ENCODE measurements at places on chromosomes 7 and 10. TPM values are rescaled to one million over a fixed set of nuclear protein-coding genes. Genes with fewer than 3 reads are reported as not detected.

GRCh38 chr10:92239600-92240288 lies 51.1 kb downstream of the CPEB3 start:
- no peaks in the 10 kb centered on the region for H3K36me3 ChIP-seq
- peak overlapping the region; percentile 54 for H3K4me3 ChIP-seq
- peak; percentile 39 for DNase-seq
- peaks cover 10% of the 10 kb centered on the region for H3K4me1 ChIP-seq
- H3K27ac ChIP-seq, result no peak overlapping the region

CFAP70 gene
- total RNA-seq, result 0.27 TPM

DNA sequence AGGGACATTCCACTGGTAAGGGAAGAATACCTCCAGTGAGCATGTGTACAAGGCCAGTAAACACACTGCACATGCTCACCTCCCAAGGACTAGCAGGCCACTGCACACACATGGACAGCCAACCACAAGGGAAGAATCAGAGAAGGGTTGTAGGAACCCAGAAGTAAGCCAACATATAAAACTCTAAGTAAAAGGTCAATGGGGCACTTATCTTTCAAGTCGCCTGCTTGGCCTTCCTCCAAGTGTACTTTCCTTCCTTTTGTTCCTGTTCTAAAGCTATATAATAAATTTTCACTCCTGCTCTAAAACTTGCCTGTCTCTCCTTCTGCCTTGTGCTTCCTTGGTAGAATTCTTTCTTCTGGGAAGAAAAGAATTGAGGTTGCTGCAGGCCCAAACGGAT lies 33.0 kb downstream of the ORC5 start:
- peak; percentile 84 for DNase-seq
- peak overlapping the region; percentile 41 for H3K27ac ChIP-seq
- H3K27me3 ChIP-seq, result no peaks in the 10 kb centered on the region
- H3K4me1 ChIP-seq, result peaks cover 12% of the 10 kb centered on the region

- no peaks in the 10 kb centered on the region for H3K27me3 ChIP-seq
- H3K4me1 ChIP-seq, result peaks cover 9% of the 10 kb centered on the region
- no peak overlapping the region for H3K27ac ChIP-seq
Measured at GRCh38 chr7:23277359-23277989, 21.7 kb upstream of the MALSU1 start.

All from endothelial cell of umbilical vein (primary cell).